EH (cell line): ENCODE measurements at places on chromosomes 3 and 15.

DNA sequence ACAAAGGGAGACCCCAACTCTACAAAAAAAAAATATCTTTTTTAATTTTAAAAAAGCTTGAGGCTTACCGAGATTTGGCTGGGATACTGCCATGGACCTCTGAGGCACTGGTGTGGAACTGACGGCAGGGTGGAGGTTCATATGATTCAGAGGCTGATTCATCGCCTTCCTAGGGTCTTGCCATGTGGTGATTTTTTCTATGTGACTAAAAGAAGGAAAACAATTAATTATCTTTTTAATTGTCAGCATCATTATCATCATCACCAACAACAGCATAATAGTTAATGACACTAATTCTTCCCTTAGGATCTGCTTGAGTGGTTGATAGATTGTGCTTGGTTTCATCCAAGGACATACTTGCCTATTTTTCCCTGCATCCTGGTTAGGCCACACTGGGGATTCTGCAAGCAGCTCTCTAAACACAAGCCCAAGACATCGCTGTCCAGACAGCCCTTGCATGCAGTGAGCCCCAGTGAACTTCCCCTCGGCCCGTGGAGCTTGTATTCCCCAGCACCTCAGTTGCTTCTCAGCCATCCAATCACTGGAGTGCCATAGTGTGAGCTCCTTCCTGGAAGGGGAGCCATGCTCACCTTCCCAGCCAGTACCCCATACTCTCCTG lies 84.9 kb downstream of the WWTR1 start:
- peak; percentile 86 for DNase-seq

DNA sequence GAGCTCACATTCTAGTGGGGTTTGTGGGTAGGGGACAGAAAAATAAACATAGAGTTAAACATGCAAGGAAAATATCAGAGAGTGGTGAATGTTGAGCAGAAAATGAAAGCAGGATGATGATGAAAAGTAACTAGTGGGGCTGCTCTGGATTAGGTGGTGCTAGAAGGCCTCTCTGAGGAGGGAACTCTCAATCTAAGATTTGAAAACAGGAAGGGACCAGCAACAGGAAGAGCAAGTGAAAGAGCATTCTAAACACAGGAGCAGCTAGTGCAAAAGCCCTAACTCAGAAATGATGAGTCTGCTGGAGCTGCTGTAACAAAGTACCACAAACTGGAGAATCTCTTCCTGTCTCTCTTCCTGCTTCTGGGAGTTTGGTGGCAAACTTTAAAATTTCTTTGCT lies 468.6 kb upstream of the AGTR1 start:
- DNase-seq: no peak

DNA sequence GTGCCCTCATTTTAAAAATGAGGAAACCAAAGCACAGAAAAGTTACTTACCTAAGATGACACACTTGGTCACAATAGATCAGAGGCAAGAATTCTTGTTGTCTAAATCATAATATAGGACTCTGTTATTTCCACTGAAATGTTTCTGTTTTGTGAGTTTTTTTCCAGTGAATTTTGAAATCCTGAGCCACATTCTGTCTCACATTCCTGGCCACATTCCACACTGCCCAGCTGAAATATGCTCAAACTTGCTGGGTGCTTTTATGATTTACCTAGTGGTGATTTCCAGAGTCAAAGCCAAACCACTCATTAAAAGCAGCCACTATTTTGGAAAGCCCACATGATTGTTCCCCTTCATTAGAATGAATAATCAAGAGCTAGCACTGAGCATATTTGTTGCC lies 82.3 kb upstream of the NPHP3 start:
- peak; percentile 71 for DNase-seq

GRCh38 chr3:55974421-55975165 lies 487.5 kb upstream of the WNT5A start:
- DNase-seq: no peak

GRCh38 chr3:170811515-170811914 lies 58.5 kb downstream of the RPL22L1 start:
- peak; percentile 38 for DNase-seq

GRCh38 chr3:147305533-147306250 lies 100.7 kb downstream of the ZIC4 start:
- peak; percentile 67 for DNase-seq

- no peak for DNase-seq
Measured at GRCh38 chr3:154115332-154115731, 5.9 kb upstream of the ARHGEF26 start.
